ENCODE measurements at places on chromosomes 13 and 19.

DNA sequence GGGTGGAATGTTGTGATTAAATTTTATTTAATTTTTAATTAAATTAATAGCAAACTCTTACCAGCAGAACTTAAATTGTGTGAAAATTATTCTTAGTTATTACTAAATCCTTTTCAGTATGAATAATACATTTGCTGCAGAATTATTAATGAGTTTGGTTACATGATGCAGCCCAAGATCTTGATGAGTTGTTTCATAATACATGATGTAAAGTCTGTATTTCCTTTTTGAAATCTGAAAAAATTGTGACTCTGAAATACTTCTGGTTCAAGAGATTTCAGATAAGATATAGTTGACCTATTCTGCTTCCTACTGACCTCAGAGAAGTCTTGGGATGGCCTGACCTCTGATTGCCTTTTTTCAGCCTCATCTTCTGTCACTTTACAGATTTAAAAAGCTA, 11.1 kb downstream of the SAE1 start:
- DNase-seq = no peak

DNA sequence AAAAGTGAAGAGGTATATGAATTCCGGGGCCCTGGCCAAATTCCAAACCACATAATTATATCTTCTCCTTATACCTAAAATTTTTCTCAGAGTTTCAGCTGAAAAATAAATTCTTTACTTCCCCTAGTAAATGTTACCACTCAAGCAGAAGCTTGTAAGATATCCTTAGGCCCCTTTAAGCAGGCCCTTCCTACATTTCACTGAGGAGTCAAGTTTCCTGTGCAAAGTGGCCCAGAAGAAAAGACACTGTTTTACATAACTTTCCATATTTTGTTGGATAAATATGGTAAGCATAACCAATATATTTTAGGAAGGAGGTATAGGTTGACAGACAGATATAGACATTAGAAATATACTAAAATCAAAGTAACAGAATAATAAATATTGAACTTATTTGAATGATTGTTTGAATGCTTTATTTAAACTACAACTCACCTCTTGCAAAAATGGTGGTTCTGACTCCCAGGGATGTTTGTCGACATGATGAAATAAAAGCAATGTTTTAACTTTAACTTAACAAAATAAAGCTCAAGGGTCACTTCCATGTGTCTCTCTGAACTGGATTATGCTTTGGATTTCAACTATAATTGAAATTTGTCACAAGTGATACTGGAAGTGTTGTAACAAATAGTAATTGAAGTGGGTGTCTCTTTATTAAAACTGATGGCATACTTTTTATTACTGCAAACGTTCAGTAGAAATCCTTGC, 141.2 kb downstream of the SPRY2 start:
- no peak for DNase-seq

- no peak for DNase-seq
Measured at GRCh38 chr19:30788105-30788765, 416.1 kb downstream of the ZNF536 start.

DNA sequence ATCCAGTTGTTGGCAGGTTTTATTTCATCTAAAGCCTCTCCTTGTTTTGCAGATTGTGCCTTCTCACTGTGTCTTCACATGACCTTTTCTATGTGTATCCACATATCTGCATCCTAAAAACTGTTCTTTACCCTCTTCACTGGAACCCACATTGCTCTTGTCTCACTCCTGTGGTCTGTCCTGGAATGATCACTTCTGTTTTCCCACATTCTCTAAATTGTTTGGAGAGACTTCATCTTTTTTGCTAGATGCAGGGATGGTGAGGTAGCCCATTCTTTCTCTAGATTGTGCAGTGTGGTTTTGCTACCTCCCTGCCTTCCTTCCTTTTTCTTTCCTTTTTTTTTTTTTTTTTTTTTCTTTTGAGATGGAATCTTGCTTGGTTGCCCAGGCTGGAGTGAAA, 608.6 kb upstream of the MIR17HG start:
- no peak for DNase-seq

GRCh38 chr13:92900446-92900845, 326.2 kb upstream of the GPC6 start:
- no peak for DNase-seq

DNA sequence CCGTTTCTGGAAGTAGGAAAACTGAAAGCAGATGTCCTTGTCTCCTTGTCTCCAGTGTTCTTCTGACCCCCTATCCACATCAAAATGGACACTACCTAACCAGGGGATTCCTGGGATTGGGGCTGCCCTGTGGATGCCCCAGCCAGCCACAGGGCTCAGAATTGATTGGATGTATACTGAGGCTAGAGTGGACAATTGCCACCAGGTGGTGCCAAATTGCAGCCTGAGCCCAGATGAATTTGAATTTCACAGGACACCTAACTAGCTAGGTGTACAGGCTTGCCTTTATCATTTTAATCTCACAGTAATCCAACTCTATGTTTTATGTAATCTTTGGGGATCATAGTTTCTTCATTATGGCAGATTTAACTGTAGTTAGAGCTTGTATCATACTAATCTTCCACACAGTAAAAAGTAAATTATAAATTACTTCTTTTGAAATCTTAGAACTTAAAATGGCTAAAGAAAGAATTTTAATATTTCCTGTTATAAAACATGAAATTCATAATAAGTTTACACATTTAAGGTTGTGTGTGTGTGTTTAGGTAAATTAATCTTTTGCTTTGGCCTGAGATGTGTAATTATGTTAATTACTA, 58.0 kb downstream of the PIBF1 start:
- DNase-seq = peak; percentile 52

GRCh38 chr19:1417681-1418495, 10.5 kb downstream of the DAZAP1 start:
- no peak for DNase-seq

GRCh38 chr13:26872525-26873385, 112.2 kb upstream of the GPR12 start:
- DNase-seq = peak; percentile 80

GRCh38 chr13:21657538-21657937, 13.3 kb upstream of the FGF9 start:
- DNase-seq = no peak

GRCh38 chr19:44988896-44989556, 12.2 kb upstream of the RELB start:
- peak; percentile 48 for DNase-seq

- no peak for DNase-seq
Measured at GRCh38 chr19:49133621-49134454, 14.5 kb downstream of the PPFIA3 start.

- no peak for DNase-seq
Measured at GRCh38 chr13:23551213-23552008, 18.8 kb upstream of the TNFRSF19 start.

- peak; percentile 84 for DNase-seq
Measured at GRCh38 chr13:29165840-29166239, 345.7 kb downstream of the MTUS2 start.

DNA sequence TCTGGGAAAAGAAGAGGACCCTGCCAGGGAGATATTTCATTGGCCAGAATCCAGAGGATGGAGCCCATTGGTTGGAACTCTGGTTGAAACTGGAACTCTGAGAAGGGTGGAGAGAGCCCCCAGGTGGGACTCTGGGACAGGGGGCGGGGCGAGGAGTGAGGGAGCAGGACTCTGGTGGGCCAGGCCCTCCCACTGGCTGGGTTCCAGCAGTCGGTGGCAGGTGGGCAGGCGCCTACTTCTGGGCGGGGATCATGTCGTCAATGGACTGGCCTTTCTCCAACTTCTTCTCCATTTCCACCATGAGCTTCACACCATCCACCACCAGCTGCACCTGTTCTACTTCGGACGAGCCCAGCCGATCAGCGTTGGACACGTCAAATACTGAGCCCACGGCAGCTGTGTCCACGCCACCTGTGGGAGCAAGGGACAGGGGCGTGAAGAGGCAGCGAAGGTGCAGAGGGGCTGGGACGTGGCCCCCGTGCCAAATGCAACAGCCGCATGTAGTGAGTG, 16.1 kb downstream of the CKM start:
- no peak for DNase-seq

- DNase-seq = no peak
Measured at GRCh38 chr13:91714855-91715254, 316.4 kb downstream of the GPC5 start.

DNA sequence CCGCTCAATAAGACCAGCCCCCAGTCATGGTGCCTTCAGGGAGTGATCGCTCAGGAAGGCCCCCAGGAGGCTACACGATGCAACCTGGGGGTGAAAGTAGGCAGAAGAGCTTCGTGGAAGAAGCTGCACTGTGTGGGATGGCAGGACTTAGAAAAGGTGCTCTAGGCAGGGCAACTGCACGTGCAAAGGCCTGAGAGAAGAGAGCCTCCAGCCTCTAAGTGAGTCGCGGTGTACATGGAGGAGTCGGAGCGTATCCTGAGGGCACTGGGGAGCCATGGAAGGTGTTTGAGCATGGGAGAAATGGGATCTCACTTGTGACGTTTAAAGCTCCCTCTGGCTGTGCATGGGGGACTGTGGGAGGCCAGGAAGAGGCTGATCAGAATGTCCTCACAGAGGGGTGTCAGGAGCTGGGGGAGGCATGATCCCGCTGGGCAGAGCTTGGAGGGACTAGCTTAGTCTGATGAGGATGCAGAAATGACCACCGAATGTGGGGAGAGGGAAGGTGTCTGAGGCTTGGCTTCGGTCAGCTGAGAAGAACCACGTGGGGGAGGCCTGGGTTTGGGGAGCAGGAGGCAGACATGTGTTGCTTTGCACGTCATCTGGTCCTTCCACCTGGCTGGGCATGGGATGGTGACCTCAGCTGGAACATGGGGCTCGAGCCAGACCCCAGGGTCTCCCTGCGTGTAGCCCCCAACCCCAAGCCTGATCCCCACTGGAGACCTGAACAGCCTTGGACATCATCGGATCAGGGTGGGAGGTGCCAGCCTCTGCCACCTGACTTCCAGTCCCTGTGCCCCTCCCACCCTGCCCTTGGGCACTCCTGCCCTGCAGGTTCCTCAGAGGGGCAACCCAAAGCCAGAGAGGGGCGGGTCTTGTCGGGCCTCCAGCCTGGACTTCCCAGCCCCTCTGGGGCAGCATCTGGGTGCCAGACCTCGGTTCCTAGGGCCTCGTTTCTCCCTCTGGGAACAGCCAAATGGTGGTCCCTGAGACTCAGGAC, 1.1 kb downstream of the APC2 start:
- no peak for DNase-seq

DNA sequence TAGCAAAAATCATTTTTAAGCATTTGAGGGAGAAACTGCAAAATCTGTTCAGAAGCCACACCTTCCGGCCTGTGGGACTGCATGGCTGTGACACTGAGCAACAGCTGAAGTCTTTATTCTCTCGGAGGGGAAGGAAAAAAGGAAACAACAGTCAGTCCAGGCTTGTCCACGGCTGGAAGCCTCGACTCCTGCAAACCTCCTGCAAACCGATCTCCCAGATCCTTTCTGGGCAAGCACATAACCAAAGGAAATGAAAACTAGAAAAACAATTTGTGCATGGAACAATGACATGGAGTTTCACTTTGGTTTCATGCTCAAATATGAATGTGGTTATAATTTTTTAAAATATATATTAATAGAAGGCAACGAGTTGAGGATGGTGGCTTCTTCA, 1.0 kb downstream of the COL4A1 start:
- DNase-seq = no peak

DNA sequence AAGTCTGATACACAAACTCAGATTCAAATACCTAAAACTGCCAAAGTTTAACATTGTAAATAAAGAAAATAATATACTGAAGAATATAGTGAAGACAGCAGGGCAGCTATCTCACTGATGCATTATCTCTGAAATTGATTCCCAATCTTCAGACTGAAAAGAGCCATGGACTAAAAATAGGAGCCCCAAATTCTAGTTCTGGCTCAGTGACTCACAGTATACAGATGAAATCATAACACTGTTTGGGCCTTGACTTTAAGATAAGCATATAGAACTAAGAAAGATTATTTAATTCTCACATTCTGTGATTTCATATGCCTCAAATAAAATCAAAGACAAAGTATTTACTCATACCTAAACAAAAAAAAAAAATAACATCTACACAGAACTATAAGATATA, 53.9 kb downstream of the RBM26 start:
- DNase-seq = no peak
